Stimulated activated CD4-positive, alpha-beta T cell treated with anti-CD3 and anti-CD28 coated beads, Interleukin-4, amount 100 ng/mL, for 4 hours (primary cell): ENCODE measurements at places on chromosomes 16 and 17.

- DNase-seq = peak; percentile 89
These were observed 627 bp upstream of the TSPOAP1 start for GRCh38 chr17:58329035-58329809.

DNA sequence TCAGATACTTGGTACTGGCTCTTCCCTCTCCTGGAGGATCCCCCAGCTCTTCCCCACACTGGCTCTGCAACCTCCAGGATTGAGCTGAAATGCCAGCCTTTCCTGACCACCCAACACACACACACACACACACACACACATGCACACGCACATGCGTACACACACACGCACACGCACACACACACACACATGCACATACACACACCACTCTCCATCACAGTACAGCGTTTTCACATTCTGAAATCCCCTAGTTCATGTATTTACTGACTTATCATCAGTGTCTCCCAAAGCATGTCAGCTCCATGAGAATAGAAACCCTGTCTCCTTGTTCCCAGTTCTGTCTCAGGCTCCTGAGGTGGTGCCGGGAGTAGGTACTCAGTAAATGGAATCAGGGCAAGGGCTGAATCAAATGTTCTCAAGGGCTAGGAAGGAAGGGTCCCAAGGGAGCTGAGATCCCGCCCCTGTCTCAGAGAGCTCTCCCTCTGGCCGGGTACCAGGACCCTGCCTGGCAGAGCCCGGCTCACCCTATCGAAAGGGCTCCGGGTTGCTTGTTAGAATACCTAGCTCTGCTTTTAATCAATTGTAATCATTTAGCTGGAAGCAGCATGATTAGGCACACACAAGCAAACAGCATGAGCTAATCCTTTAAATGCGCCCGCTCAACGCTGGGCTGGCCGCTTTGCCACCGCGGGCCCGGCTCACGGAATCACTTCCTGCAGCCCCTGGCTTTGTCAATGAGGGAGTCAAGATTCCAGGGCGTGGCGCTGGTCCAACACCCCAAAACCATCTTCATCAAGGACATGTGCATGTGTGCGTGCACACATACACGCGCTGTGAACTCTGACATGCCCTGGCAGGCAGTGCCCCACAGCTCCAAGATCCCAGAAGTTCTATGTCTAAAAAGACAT, 140.7 kb downstream of the C16orf78 start:
- DNase-seq = no peak

DNA sequence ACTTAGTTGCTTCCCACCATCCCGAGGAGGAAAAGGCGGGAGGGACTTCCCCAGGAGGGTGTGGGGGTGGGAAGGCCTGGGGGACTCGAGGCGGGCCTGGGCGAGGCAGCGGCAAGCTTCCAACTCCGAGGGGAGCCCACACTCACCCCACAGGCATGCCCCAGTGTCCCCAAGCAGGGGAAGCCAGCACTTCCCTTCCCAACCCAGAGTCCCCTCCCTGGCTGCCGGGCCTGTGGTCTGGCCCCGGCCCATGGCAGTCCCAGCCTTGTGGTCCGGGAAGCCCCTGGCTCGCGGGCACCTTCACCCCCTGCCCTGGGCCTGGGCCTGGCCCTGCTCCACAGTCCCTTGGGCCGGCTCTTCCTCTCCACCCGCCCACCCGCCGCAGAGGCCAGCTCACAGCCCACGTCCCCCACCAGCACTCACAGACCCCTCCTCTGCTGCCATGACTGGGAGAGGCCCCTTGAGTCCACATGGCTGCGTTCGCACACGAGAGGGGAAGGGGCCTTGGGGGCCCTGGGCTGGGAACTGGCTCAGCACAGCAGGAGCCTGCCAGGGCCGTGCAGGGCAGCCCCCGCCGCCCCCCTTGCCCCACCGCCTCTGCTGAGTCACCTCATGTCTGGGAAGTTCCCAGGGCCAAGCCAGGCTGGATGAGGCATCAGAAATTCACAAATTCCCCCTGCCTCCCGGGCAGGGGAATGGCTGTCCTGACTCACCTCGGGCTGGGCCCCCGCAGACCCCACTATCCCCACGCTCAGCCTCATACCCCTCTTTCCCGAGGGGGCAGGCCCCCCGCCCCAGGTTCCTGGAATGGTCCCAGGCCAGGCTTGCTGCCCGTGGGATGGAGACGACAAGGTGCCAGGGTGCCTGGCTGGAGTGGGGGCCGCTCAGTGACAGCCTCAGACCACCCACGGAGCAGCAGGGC, 27.8 kb downstream of the BAHCC1 start:
- peak; percentile 15 for DNase-seq

DNA sequence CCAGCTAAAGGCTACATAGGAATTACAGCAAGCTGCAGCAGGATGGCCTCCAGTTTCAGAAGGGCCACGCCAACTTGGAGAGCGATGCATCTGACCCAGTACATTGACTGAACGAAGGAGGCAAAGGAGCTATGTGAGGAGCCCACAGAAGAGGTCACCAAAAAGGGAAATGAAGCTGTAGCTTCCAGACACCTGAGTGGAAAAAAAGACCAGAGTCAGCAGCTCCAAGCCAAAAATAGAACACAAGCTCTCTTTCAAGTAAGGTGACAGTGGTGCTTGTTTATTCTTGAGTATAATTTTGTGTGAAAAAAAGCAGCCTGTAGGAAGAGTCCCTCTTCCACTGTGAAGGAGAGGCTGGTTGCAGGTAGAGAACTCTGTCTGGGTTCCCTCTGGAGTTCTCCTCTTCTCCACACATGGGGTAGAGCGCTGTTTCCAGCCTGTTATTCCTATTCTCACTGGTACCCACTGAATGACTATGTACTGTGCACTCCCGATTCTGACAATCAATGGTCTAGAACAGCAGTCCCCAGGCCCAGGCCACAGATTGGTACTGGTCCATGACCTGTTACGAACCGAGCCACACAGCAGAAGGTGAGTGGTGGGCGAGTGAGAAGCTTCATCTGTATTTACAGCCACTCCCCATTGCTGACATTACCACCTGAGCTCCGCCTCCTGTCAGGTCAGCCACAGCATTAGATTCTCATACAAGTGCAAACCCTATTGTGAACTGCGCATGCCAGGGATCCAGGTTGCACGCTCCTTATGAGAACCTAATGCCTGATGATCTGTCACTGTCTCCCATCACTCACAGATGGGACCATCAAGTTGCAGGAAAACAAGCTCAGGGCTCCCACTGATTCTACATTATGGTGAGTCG, 15.1 kb downstream of the CCL4 start:
- DNase-seq = no peak

- DNase-seq = no peak
These were observed 81.6 kb downstream of the CACNG1 start for GRCh38 chr17:67125924-67126323.

DNA sequence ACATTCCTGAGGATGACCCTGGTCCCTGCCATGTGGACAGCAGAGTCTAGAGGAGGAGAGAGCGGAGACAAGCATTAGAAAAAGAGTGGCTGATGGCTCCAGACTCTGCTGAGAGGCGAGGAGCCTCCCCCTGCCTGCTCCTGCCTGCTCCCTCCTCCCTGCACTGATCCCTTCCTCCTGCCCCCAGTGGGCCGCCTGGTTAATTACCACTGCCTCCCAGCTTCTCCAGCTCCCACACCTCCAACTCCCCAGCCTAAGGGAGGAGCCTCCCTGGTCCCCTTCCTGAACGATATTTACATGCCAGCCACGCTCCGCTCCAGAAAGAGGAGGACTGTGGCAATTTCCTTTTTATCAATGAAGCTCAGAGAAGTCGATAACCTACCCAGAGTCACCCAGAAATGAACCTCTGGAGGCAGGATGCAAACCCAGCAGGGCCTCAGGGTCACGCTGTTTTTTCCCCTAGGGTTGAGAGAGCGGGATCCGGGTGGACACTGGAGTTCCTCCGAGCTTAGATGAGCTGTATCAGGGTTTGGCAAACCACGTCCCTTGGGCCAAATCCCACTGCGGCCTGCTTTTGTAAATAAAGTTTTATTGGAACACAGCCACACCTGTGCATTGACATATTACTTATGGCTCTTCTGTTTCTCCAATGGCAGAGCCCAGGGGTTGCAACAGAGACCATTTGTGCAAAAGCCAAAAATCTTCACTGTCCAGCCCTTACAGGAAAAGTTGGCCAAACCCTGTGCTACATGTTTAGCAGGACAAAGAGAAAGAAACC, 27.1 kb upstream of the JPH3 start:
- DNase-seq = no peak

DNA sequence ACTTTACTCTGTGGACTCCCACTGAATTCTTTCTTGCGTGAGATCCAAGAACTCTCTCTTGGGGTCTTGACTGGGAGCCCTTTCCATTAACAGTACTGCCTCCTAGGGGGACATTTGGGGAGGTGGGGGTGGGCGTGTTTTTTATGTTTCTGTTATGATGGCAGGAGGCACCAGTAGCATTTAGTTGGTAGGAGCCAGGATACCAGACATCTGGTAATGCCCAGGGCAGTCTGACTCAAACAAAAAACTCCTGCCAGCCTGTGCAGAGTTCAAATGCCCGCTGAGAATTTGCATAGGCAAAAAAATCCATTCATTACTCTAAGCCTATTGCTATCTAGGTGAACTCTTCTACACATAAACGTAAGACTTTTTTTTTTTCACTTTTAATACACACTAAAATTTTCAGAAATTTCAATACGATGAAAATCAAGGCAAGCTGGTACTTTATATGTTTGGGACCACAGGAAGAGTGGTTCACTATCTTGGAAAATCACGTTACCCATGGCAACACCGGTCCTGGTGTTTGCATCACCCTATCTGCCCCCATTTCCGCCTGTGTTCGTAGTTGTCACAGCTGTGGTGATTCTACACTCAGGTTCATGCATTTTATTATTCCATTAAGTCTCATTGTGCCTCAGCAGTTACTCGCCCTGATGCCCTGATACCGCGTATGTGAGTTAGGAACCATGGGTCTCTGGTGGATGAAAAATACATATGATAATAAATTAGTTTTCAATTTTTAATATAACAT, 121.1 kb upstream of the XYLT1 start:
- DNase-seq = no peak

GRCh38 chr16:71288570-71288889, 672 bp downstream of the CMTR2 start:
- DNase-seq = no peak

GRCh38 chr16:27410761-27411160, 8.8 kb downstream of the IL21R start:
- DNase-seq = no peak
